Forelimb muscle (tissue), 1 donor: ENCODE measurements at places on chromosomes 1 and 21.

DNA sequence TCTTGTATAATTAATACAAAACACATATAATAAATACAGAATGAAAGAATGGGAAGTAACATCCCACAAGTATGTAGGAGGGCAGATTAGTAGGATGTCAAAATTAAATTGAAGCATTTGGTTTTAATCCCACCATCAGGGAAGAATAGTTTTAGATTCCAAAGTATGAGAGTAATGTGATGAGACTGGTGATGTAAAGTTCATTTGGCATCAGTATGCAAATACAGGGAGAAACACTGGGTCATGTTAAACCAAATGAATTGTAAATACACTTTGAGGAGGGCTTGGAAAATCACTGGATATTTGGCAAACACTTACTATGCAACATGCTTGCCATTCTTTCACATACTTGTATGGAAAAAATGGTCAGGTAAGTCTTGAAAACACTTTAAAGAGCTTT lies 358.8 kb downstream of the DPYD start:
- DNase-seq = no peak

GRCh38 chr1:242800521-242800920 lies 276.0 kb upstream of the PLD5 start:
- DNase-seq = no peak

DNA sequence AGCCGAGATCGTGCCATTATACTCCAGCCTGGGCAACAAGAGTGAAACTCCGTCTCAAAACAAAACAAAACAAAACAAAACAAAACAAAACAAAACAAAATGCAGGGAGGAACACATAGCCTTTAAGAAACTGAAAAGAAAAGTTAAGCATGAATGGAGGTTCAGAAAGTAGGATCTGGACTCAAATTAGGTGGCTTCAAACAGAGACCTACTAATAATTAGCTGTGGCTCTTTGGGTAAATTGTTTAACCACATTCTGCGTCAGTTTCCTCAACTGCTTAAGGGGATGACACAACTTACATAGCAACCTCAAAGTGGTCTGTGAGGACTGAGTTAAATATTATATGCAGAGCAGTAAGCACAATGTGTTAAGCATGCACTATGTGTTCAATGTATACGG lies 458.2 kb downstream of the ADGRL2 start:
- DNase-seq = no peak

DNA sequence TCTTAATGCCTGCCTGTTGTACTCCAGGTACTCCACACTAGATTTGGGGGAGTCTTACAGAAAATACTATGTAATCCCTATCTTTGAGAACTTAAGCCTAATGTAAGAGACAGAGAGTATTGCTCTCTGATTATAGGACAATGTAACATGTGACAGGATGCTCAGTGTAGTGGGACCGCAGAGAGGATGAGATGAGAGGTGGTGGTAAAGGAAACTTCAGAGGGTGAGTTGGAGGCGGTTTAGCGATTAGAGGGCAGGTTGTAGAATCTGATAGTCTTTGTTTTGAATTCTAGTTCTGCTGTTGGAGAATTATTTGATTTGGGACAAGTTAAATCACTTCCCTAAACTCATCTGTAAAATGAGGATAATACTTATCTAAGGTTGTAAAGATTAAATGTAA lies 5.4 kb downstream of the SOAT1 start:
- DNase-seq = no peak

DNA sequence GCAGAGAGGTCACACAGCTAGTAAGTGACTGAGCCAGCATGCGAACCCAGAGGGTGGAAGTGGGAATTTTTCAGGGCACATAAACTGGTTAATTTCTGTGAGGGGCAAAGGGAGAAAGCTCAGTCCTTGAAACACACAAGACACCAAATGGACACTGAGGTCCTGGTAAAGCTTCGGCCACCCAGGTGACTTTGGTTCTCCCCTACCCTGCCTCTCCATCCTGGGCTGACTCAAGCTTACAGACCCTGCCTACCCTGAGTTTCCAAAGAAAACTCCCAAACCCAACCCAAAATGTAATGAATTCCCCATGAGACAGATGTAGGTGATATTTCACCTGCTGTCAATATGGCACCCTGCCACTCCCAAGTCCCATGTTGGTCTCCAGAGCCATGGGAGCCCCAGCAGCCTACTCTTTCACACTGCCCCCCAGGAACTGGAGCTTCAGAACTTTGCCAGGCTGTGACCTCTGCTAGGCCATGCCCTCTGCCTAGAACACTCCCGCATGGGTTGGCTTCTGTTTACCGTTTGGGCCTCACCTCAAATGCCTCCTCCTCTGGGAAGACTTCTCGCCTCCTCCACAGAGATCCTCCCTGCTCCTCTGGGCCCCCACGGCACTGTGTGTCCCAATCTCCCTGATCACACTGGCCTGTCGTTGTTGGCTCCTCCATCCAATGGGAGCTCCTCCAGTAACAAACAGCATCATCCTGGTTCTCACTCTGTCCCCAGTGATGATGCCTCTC lies 3.7 kb upstream of the LRP8 start:
- no peak for DNase-seq

DNA sequence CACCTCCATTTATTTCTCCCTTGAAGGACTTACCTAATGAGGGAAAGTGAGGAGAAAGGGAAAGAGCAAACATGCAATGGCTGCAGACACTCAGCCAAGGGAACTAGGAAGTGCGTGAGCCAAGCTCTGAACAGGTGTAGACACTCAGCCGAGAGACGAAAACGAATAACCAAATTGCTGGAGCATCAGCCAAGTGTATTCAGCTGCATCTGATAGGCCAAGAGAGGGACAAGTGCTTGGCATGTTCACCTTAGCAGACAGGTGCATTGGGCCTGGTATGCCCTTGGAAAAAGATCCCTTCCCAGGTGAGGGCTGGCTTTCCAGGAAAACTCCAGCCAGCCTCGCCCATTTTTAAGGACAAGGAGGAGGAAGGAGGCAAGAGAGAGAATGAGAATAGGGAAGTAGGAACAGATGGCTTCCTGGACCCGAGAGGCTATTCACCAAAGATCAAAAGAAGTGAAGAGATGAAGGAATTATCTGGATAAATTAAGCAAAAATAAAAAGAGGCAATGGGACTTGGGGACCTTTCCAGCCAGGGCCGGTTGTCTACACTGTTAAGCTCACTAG lies 184.7 kb downstream of the TOMM20 start:
- no peak for DNase-seq

DNA sequence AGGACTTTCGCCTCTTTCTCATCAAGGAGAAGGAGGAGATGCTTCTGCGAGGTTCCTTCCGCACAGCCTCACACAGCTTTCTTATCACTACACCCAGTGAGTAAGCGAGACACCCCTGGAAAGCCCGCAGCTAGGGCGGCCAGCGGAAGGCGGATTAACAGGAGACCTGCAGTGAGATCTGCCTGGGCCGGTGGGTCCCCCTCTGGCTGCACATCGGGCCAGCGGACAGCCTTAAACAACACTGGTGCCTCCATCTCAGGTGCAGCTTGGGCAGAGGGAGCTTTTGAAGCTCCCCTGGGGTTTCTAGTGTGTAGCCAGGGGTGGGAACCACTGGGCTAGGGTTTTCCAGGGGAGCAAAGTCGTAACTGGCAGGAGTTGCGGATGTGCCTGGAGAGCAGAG lies 17.5 kb upstream of the MTARC1 start:
- no peak for DNase-seq

GRCh38 chr1:246142320-246142893 lies 364.7 kb downstream of the SMYD3 start:
- DNase-seq = no peak

GRCh38 chr1:114316204-114316603 lies 162.5 kb upstream of the SYT6 start:
- DNase-seq = no peak

DNA sequence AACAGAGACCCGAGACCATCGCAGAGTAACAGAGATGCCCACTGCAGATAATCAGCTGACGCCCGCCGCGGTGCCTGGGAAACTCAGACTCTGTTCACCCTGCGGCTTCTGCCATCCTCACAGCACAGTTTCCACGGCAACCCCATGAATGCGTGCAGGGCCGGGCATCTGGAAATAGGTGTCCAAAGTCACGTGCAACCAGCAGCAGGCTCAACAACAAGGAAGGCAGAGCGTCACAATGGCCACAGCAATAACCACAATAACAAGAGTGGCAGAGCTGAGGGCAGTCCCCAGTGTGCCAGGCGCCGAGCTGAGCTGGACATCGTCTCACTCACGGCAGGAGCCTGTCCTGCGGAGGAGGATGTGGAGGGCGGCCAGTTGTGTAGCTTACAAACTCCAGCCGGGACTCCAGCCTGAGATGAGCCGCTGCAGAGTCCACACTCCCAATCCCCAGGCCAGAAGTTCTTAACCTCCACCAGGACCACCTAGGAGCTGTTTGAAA lies 102.0 kb downstream of the CRYAA start:
- no peak for DNase-seq

GRCh38 chr1:195045072-195045471 lies 1563.2 kb downstream of the KCNT2 start:
- DNase-seq = no peak

- DNase-seq = no peak
Observed at GRCh38 chr1:159468321-159468720, 28.8 kb downstream of the OR10J1 start.

DNA sequence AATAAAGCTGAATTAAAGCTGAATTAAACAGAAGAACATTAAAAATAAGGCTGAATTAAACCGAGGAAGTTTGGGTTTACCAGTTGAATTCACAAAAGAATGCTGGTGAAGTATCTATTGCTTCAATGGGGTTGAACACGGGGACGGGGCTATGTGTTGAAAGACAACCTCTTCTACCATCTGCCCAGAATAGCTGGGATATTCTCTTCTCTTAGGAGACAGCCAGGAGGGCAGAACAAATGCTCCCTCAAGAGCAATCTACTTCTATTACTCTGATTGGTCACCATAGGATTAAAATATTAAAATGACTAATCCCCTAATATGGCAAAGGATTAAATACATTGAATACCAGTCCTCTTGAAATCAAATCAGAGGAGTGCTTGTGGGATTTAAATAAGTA lies 68.4 kb downstream of the LPGAT1 start:
- DNase-seq = no peak

- DNase-seq = no peak
Observed at GRCh38 chr1:117571496-117571895, 34.4 kb upstream of the TENT5C start.

GRCh38 chr1:6989212-6990159 lies 204.2 kb downstream of the CAMTA1 start:
- DNase-seq = no peak

DNA sequence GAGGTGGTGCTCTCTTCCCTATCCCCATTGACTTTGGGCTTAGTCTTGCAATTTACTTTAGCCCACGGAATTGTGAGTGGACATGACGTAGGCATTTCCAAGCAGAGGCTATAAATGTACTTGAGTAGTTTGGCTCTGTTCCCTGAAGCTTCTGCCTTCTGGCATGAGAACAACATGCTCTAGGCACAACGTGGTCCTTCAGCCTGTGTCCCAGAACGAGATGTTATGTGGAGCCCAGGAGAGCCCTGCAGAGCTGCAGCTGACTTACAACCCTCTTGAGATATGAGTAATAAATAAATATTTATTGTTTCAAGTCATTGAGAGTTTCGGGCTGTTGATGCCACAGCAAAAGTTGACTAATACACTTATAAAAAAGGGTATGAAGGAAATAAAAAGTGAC lies 105.2 kb upstream of the HMGB4 start:
- no peak for DNase-seq

GRCh38 chr1:170049176-170049800 lies 25.2 kb downstream of the KIFAP3 start:
- no peak for DNase-seq

DNA sequence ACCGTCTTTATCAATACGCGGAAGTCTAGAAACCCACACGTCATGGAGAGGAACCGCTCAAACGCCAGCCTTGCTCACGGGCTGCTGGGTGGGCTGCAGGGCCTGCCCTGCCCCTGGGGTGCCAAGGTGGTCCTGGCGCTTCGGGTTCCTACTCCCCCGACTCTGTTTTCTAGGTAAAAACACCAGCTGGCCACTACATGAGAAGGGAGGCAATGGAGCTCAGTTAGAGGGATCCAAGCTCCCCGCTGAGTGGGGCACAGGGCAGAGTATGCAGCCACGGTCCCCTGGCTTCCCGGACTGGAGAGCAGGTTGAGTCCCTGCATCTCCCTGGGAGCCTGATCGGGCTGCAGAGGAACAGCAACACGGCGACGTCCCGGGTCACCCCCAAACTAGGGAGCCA lies 41.2 kb upstream of the RIPK4 start:
- no peak for DNase-seq

DNA sequence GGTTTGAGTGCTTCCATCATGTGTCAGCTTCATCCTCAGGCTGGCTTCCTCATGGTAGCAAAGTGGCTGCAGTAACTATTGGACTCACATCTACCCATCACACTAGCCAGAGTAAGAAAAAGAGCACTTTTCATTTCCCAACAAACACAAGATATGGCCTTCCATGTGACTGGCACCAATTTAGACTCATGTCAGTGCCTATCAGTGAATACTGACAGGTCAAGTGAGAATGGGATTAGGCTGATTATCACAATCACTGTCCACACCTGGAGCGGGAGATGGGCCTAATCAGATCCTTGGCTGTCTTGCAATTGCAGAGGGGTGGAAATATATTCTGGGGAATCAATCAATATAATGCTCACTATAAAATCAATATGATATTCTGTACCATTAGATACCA lies 2.9 kb upstream of the RABGAP1L start:
- no peak for DNase-seq

GRCh38 chr1:71787699-71788098 lies 494.6 kb downstream of the NEGR1 start:
- no peak for DNase-seq

GRCh38 chr1:39960431-39960958 lies 5.5 kb downstream of the MFSD2A start:
- no peak for DNase-seq

- DNase-seq = no peak
Observed at GRCh38 chr1:185158800-185159199, 1.8 kb downstream of the SWT1 start.

DNA sequence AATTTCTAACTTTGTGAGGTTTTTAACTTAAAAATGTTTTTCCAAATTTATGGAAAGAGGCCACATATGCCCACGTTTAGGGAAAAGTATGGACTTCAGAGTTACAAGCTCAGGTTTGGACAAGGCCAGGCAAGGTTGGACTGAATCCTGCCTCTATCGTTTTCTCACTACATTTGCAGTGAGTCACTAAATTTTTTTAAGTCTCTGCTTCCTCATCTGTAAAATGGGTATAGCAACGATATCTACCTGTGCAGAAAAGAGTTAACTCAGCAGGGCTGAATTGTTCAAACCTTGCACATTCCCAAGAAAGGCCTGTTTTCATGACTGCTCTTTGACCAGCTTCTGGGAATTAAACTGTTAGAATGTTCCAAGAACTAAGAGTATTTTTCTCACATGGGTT lies 159.1 kb downstream of the LTN1 start:
- no peak for DNase-seq

DNA sequence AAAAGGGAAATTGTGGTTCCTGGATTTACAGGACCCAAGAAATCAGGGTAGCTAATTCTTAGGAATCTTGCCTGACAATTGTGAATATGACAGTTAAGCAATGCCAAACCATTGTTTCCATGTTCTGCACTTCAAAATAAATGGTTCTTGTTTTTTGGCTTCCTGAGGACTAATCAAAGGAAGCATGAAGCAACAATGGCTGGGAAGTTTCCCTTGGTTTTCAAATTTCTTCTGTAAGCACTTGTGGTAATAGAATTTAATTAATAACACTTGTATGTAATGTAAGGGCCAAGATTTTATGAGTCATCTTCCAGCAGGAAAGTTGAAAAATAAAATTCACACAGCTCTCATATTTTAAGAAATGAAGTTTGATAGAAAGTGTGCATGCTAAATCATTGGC lies 31.7 kb downstream of the JAM2 start:
- peak; percentile 22 for DNase-seq

- DNase-seq = no peak
Observed at GRCh38 chr1:231721436-231721835, 94.8 kb downstream of the DISC1 start.
